Fibroblast of the conjunctiva (primary cell): ENCODE measurements at places on chromosomes 1 and 21.
A peak's percentile ranks its signal among the peaks of the same experiment; 100 is the strongest.

- no peak for DNase-seq
These were observed 55.9 kb upstream of the JAK1 start for GRCh38 chr1:65022216-65022615.

- DNase-seq, result no peak
These were observed 101.4 kb downstream of the BEND5 start for GRCh38 chr1:48675251-48675650.

DNA sequence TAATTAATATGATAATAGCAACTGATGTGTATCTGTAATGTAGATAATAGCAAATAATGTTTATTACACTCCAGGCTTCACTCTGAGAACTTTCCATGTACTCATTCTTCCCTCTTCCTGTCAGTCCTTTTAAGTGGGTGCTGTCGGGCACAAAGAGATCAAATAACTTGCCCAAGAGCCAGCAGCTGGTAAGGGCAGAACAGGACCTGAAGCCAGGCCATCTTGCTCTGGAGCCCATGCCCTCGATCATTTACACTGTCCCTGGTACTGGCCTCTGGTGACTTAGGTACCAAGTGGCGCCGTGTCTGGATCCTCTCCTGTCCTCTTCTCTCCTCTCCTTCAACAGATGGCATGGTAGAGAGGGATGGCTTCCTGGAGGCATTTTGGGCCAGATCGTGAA lies 97.2 kb downstream of the VPS13D start:
- DNase-seq, result no peak

GRCh38 chr1:233328142-233328921 lies 808 bp downstream of the MAP3K21 start:
- no peak for DNase-seq

DNA sequence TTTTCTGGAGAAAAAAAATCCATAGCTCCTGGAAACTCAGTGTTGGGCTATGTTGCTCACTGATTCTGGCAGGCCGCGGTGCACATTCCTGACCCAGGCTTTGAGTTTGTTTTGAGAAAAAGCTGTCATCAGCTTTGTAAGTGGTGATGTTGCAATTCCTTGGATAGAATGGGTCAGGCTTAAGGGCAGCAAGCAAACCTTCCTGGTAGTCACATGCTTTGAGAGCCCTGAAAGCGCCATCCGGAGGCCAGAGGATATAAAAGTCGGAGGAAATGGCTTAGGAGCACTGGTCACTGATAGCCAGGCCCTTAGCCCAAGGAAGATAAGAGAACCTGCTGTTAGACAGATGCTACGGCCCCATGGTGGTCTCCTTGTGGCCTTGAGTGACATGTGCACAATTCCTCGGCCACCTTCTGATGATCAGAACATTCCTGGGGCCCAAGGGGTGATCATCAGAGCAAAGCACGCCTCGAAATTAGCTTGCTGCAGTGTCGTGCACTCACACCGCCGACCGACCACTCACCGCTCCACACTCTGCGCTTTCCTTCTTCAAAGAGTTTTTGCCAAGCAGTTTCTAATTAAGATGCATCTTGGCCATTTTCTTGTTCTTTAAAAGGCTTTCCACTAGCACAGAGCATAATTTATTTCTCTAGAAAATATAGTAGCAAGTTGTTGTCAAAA lies 78.6 kb downstream of the MAN1C1 start:
- DNase-seq, result peak; percentile 98

- DNase-seq, result peak; percentile 39
These were observed 13.4 kb upstream of the HMCN1 start for GRCh38 chr1:185720633-185721272.

DNA sequence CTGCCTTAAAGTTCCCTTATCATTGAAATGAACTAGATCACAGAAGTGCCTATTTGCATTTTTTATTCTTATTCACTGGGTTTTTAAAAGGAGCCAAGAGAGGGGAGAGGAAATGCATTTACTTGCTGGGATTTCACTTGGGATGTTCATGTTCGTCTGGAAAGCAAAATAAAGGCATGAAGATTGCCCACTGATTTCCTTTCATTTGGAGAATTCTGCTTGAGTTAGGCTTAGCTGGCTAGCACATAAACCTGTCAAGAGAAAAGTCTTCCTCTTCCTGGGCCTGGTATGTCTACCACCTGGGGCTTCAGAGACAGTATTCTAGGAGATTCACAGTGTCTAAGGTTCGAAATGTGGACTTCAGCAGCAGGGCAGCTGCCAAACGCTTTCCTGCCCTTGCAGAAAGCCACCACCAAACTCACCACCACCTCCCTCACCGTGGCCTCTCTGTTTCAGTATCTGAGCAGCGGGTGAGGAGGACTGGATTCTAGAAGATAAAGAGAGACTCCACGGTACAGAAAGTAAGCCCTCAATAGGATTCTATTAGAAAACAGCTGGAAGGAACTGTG lies 44.5 kb downstream of the HIVEP3 start:
- no peak for DNase-seq

GRCh38 chr1:109767637-109768334 lies 4.1 kb upstream of the EPS8L3 start:
- no peak for DNase-seq

GRCh38 chr1:24364975-24365678 lies 46.0 kb downstream of the GRHL3 start:
- DNase-seq, result peak; percentile 78

- peak; percentile 13 for DNase-seq
These were observed 28.9 kb downstream of the ITLN2 start for GRCh38 chr1:160925652-160926244.

DNA sequence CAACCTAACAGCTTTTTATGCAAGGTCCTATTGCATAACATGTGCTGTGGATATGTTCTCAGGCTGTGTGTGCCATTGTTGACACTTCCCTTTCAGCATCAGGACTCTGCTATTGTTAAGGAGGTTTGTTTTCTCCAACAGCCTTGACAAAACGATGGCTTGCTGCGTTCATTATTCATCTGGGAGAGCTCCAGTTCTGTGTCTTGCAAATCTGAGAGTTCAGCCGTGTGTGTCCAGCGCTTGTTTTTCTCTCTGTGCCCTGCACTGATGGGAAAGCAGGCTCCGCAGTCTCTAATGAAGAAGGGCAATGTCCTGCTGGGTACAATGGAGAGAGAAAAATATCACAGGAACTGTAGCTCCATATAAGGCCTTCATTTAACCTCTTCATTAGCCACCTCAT lies 63.7 kb downstream of the CLDN17 start:
- no peak for DNase-seq

- no peak for DNase-seq
These were observed 4.0 kb downstream of the ZBTB7B start for GRCh38 chr1:155006601-155007101.

- DNase-seq, result no peak
These were observed 104.3 kb downstream of the EDEM3 start for GRCh38 chr1:184650177-184650866.

- no peak for DNase-seq
These were observed 14.6 kb downstream of the SLC35E2B start for GRCh38 chr1:1677718-1678580.

GRCh38 chr1:212593821-212594251 lies 14.7 kb upstream of the ATF3 start:
- no peak for DNase-seq

DNA sequence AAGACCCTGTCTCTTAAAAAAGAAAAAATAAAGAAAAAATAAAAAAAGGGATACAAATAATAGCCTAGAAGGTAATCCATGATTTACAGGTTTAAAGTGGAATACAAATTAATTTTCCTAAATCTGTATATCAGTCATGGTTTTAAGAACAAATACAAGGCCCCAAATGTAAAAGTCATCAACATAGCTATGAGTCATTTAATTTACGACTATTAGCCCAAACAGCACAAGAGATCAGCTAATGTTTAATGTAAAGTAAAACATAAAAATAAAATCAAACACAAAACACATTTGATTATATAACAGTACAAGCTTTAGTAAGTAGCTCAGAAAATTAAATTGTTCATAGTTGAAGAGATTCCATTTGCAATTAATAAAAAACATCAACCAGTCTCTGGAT lies 20.3 kb upstream of the TAL1 start:
- DNase-seq, result no peak

- no peak for DNase-seq
These were observed 494.2 kb downstream of the KIF26B start for GRCh38 chr1:245648749-245649522.

DNA sequence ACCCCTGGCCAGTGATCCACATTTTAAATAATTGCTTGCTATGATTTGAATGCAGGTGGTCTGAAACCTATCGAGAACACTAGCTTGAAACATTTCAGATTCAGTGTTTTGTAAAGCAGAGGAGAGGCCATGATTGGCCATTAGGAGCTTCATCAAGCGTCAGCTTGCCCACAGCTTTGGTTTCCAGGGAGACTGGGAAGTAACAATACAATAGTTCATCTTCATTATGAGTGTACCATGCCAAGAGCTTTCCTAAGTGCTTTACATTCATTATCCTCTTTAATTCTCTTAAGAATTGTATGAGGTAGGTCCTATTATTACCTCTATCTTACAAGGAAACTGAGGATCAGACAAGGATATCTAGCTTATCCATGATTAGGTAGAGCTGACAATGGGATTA lies 27.7 kb upstream of the ATP5PO start:
- DNase-seq, result no peak

DNA sequence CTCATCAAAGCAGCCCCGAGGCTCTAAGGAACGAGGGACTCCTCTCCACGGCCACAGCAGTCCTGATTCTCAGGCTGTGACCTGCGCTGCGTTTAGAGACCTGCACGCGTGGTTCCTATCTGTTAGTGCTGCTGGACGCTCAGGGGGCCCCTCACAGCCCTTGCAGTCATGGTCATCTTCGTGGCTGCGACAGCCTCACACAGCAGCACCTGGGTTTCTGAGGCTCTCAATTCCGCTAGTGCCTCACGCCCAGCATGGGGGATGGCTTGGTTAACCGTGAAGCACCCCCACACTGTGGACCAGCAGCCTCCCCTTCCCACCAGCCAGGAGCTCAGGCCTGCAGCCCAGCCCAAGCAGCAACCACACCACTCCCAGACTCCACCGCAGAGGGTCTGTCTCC lies 7.8 kb downstream of the MORN1 start:
- DNase-seq, result no peak

DNA sequence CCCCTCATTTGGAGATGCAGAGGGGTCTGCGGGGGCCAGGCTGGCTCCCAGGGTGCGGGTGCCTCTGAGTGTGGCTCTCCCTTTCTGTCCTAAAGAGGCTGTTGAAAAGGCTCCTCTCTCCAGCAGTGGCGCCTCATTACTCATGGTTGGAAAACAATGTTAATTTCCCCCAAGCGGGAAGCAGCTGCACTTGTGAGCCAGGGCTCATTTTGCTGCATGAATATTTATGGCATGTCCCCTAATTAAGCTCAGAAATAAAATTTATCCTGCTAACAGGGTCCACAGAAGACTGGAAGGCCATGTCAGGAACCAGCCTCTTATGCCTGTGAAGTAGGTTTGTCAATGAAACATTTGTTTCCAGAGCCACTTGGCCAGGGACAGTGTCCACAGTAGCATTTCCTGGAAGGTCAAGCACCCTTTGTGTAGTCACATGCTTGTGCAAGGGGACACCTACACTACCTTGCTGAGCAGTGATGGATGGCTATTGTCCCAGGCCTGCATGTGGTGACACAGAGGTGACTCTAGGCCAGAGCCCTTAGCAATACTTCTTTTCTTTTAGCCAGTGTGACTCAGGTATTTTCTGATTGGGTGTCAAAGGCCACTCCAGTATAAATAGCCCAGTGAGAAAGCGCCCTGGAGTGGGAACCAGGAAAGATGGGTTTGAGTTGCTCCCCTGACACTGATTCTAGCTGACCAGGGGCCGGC lies 259.0 kb downstream of the FOXD2 start:
- DNase-seq, result no peak

- no peak for DNase-seq
These were observed 257.1 kb downstream of the DYRK1A start for GRCh38 chr21:37623689-37624088.

GRCh38 chr1:29648026-29648425 lies 411.7 kb downstream of the PTPRU start:
- no peak for DNase-seq

DNA sequence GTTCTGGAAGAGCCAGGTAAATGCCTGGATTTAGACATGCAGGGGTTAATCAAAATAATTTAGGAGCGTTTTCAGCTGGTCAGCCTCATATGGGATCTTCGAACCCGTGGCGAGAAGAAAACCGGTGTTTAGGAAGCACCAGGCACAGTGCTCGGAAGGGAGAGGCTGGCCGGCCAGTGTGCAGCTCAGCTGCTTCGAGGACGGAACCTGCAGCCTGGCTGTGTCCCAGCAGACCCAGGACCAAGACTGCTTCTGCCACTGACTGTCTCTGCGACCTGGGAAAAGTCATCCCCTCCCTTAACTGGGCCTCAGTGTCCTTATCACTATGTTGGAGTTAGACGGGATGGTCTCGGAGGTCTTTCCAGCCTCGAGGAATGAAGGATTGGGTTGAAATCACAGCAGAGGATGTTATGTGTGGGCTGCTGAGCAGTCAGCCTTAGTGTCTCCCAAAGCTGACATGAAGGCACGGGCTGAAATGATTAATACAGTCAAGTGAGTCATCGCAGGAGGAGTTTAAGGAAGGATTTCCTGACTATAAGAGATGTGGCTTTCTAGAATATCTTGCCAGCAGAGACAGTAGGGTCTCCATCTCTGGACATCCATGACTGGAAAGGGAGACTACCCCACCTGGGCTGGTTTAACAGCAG lies 20.8 kb downstream of the PPFIA4 start:
- DNase-seq, result peak; percentile 20

DNA sequence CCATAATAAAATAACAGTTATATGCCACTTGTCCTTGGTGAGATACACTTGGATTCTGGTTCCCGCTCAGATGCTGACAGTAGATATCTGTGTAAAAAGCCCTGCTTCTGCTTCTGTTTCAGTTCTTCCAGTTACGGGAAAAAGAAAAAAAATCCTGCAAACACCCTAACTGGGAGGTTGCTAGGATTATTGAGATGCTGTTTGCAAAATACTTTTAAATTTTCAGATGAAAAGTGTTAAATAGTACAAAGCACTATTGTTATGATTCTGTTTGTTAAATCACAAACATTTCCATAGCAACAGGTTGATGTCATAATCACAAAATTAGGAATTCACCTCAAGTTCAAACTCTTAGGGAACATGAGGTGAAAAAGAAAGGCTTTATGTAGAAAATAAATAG lies 232.3 kb downstream of the HMCN1 start:
- DNase-seq, result no peak

DNA sequence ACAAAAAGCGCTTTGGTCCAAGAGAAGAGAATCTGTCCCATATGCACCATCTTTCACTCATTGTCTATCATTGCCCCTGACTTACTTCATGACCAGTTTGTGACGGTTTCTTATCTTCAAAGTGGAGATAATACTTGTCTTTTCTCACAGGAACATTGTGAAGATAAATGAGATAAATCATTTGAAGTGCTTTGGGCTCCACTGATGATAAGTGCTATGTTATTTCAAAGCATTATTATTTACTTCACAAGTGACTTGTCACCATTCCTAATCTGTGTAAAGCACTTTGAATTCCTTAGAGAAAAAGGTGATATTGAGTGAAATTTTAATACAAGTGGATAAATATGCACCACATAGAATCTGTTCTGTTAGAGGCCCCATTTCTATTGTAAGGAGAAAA lies 731.6 kb upstream of the PTBP2 start:
- no peak for DNase-seq

DNA sequence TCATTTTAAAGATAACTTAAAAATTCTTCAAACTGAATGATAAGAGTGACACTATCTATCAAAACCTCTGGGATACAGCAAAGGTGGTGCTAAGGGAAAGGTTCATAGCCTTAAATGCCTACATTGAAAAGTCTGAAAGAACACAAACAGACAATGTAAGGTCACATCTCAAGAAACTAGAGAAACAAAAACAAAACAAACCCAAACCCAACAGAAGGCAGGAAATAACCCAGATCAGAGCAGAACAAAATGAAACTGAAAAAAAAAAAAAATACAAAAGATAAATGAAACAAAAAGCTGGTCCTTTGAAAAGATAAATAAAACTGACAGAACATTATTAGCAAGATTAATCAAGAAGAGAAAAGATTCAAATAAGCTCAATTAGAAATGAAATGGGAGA lies 6.8 kb downstream of the ODF2L start:
- DNase-seq, result no peak
